ENCODE measurements at places on chromosomes 1 and 21.

- DNase-seq = no peak
These were observed 650 bp downstream of the PCNX2 start for GRCh38 chr1:233294913-233295236.

- DNase-seq = no peak
These were observed 28.3 kb downstream of the CAPZB start for GRCh38 chr1:19456968-19457441.

- no peak for DNase-seq
These were observed 153.8 kb upstream of the HMGB4 start for GRCh38 chr1:33709783-33710718.

DNA sequence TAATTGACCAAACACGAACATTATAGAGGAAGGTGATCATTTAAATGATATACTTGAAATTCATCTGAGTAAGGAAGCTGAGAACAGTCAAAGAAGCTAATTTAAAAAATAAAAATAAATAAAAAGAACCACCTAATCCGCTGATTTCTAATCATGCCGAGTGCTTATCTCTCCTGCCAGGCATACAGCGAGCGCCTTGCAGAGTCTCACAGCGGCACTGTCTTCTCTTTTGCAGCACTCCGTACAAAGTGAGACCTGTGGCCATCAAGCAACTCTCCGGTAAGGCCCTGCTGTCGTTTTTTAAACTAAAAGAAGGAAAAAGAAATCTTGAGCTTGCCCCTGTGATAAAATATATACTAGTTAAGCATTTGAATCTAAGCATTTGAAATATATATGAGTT, 45.3 kb downstream of the PDE9A start:
- DNase-seq = no peak

- no peak for DNase-seq
These were observed 77.7 kb downstream of the ADCY10 start for GRCh38 chr1:167836197-167836596.

DNA sequence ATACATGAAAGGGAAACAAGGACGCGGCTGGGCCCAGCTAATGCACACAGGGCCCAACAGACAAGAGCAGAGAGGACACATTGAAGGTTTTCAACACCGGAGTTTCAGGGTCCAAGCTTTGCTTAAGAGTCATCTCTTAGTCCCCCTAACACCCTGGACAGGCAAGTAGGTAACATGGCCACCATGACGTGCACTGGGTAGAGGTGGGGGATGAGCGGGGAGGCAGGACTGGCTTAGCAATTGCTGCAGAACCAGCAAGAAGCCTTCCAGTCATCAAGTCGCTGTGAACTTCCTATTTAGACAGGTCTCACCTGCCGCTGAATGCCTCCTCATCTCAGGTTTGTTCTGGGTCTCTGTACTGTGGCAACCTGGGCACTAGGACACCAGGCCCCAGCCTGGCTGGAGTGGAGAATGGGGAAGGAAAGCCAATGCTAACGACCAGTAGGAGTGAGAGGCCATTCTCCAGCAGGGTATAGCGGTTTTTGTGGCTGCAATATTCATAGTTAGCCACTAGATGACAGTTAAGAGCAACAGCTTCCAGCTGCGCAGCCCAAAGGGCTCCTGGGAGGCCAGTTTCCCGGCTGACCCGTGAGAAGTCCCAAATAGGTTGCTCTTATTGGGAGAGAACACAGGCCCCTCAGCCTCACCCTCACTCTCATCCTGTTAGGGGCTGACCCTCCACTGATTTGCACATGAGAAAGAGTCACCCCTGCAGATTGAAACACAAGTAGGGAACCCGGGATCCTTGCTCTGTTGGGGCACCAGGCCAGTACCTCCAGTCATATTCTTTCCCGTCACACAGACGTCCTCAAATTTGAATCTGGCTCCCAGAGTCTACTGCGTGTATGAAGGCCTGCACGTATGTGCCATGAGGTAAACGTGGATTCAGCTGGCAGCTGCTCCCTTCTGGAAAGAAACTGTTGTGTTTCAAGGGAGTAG, 6.0 kb upstream of the PIGC start:
- no peak for DNase-seq

DNA sequence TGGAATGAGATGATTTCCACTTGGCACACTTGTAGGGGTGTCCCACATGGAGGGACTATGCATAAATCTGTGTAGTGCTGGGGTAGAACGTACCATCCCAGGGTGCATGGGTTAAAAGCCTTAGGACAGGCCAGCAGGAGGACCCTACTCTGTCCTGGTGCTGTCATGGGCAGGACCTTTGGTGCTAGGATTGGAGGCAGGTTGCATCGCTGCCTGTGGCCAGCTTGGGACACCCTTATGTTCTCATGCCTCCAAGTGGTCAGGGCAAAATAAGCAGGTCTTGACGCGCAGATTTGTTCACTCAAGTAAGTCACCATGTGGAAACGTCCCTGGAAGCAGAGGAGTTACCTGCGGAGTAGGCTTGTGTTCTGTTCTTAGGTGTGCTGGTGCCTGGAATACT, 49.5 kb upstream of the RAB3GAP2 start:
- no peak for DNase-seq

DNA sequence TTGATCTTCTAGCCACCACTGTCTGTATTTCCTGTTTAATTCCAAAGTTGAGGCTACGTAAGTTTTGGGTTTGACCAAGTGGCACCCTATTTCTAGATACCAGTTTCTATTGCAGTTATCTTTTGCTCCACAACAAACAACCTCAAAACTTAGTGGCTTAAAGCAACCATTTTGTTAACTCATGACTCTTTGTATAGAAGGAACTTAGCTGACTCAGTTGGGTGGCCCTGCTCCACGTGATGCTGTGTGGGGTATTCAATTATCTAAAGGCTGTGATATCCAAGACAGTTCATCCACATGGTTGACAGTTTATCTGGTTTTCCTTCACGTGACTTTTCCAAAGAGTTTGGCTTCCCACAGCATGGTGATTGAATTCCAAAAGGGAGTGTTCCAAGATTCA, 34.8 kb downstream of the PDC start:
- no peak for DNase-seq

GRCh38 chr1:59180735-59181134, 116.2 kb upstream of the FGGY start:
- DNase-seq = no peak

- DNase-seq = no peak
These were observed 30.3 kb upstream of the C1QA start for GRCh38 chr1:22606161-22606560.

- no peak for DNase-seq
These were observed 25.5 kb upstream of the IFNAR1 start for GRCh38 chr21:33299181-33299752.

DNA sequence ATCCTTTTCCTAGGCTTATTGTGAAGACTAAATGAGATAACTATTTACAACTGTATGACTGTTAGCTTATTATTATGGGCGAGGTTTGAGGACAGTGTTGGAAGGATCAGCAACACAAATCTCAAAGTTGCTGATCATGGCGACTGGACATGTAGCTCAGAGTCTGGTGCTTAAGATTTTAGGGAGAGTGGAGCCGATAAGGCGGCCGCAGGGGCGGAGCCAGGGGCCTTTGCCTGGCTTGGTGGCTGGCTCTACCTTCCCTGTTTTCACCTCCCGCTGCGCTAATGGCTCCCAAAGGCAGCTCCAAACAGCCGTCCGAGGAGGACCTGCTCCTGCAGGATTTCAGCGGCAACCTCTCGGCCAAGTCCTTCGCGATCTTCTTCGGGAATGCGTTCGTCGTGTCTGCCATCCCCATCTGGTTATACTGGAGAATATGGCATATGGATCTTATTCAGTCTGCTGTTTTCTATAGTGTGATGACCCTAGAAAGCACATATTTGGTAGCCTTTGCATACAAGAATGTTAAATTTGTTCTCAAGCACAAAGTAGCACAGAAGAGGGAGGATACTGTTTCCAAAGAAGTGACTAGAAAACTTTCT, 45.5 kb downstream of the GIPC2 start:
- DNase-seq = no peak

- no peak for DNase-seq
These were observed 1.2 kb downstream of the ARHGEF11 start for GRCh38 chr1:157044326-157044725.

GRCh38 chr1:160779626-160780397, 16.2 kb upstream of the LY9 start:
- peak; percentile 17 for DNase-seq

DNA sequence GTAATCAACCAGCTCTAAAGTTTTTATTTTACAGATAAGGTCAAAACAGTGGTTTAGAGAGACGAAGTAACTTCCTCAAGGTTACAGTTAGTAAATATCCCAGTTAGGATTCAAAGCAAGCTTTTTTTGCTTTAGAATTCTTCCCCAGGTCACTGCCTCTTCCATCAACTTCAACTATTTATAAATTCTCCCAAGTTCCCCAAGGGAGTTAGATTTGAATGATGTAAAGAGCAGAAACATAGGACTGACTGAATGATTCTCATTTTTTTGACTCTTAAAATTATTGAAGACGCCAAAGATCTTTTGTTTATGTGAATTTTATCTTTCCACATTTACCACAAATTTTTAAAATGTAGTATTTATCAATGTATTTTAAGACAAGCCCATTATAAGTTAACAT, 4.1 kb downstream of the POGZ start:
- DNase-seq = no peak

DNA sequence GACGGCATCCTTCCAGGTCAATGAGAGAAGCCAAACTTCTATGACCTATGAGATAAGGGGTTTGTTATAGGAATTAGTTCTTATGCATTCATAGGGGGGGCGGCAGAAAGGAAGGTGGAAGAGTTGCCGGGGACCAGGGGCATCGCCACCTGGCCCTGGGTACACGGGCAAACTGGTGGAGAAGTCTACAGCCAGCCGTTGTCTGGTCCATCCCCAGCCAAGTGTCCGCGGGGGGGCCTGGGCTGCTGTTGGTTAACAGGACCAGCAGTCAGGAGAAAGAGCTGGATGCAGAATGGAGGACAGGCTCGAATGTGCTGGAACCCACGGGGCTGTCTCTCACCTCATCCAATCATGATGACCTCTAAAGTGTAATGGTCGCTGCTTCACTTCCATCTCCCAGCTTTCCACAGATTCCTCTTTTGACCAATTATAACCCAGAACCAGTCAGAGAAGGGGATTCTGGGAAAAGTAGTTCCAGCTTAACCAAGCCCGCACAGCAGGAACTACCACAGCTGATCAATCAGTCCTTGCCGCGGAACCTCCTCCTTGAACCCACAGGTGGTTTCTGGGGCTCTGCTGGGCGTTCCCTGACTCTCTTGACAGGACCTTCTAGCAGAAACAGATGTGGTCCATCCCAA, 17.8 kb downstream of the TMEM51 start:
- no peak for DNase-seq

DNA sequence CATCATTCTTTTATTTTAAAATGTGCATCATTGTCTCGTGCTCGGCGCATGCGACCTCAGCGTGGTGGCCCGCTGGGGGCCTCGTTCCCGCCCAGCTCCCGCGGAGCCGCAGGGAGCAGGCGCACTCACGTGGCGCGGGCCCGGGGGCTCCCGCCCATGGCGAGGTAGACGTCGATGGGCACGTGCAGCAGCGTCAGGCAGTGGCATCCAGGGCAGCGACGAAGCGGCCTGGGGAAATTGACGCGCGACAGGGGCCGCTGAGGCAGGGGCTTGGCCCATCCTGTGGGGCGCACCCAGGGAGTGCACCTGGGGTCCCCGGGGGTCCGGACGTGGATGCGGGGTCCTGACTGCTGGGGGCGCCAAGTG, 994 bp downstream of the FAM229A start:
- no peak for DNase-seq

- DNase-seq = no peak
These were observed 82.3 kb downstream of the ACTL8 start for GRCh38 chr1:17837233-17838030.

DNA sequence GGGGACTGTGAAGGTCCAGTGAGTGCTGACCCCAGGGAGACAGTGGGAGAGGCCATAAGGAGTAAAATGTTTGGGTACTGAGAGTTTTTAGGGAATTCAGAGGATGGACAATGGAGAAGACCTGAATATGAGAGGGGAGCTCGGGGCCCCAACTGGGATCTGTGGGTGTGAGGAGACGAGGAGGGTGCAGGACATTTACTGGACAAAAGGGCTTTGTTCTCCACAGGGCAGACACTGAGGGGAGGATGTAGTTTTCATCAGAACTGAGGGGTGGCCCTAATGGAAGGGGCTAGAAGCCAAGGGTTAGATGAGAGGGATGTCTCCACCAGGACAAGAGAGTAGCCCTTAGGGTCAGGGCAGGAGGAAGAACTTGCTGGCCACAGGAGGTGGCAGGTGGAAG, 30.0 kb downstream of the TMCC2 start:
- no peak for DNase-seq

- no peak for DNase-seq
These were observed 54.5 kb upstream of the FAM78B start for GRCh38 chr1:166221316-166221715.

DNA sequence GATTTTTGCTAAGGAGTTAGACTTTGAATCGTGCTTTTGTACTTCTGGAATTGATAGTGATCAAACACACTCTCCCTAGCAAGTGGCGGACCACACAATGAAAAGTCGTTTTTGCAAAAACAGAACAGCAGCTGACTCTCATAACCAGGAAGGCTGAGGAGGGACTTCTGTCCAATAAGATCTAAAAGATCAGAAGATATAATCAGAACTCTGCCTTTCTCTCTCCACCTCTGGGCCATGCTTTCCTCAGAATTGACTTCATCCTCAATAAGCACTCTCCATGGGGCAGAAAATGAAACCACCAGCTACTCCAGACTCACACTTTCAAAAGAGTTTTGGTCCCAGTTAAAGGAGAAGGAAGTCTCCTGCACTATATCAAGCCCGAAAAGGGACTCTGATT, 55.3 kb upstream of the SAMD13 start:
- no peak for DNase-seq

DNA sequence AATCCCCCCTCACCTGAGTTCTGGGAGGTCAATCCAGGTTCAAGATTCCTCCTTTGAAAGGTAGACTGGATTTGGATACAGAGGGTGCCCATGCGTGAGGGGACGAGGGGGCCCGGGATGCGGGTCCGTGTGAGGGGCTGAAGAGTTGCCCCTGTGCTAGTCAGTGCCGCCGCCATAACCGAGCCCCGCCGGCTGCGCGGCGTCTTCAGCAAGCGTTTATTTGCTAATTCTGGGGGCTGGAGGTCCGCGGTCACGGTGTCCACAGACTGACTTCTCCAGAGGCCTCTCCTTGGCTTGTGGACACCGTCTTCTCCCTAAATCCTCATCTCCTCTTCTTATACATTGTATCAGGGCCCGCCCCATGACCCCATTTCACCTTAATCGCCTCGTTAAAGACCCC, 20.9 kb upstream of the SAMD11 start:
- DNase-seq = no peak

GRCh38 chr1:204377800-204378668, 18.3 kb upstream of the PLEKHA6 start:
- no peak for DNase-seq

DNA sequence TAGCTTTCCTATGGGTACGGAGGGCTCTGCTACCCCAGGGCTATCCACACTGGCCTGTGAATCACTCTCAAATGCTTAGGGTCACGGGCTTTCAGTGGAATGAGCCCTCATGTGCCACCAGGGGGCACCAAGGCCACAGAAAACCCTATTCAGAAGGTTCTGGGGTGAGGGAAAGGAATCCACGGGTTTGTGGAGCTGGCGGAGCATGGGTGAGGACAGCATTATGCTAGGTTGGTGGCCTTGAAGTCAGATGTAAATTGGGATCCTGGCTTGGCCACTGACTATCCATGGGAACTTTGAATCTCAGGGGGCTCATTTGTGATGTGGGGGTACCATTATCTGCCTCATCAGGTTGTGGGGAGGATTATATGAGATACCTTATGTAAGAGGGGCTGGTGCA, 5.1 kb upstream of the LAMTOR5 start:
- peak; percentile 35 for DNase-seq

GRCh38 chr1:225146478-225146877, 217.0 kb downstream of the DNAH14 start:
- no peak for DNase-seq

- no peak for DNase-seq
These were observed 234.4 kb downstream of the LTN1 start for GRCh38 chr21:28758042-28758882.
